ENCODE measurements at places on chromosomes 7 and 10.
A peak's percentile ranks its signal among the peaks of the same experiment; 100 is the strongest.

GRCh38 chr7:42876182-42877068 lies 35.4 kb downstream of the C7orf25 start:
- DNase-seq, result no peak

GRCh38 chr7:26136831-26137230 lies 15.2 kb upstream of the NFE2L3 start:
- no peak for DNase-seq

GRCh38 chr7:48042636-48043035 lies 7.3 kb downstream of the C7orf57 start:
- DNase-seq, result no peak

DNA sequence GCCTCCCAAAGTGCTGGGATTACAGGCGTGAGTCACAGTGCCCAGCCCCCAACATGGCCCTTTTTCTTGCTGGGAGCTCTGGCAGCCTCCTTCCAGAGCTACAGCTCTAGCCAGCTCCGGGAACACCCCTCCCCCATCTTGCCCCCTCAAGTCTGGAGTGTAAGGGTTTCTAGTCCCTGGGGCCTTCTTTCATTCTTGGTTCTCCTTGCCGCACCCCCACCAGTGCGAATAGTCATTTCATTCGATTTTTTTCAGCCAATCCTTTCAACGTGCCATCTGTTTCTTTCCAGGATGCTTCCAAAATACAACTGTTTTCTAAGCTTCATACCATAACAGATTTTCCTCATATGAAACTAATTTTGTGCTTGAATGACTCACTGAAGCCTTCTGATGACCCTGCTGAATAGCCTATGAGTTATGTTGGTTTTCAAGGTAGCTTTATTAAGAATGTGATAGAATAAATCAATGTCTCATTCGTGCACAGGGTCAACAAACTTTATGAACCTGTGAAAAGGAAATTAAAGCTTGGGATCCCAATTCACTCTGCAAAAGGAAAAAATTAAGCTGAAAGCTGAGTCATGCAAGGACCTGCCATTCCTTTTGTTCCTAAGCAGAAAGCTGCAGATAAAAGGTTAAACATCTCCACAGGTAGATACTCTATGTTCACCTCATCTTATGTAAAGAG lies 38.6 kb downstream of the CDC14C start:
- no peak for DNase-seq

DNA sequence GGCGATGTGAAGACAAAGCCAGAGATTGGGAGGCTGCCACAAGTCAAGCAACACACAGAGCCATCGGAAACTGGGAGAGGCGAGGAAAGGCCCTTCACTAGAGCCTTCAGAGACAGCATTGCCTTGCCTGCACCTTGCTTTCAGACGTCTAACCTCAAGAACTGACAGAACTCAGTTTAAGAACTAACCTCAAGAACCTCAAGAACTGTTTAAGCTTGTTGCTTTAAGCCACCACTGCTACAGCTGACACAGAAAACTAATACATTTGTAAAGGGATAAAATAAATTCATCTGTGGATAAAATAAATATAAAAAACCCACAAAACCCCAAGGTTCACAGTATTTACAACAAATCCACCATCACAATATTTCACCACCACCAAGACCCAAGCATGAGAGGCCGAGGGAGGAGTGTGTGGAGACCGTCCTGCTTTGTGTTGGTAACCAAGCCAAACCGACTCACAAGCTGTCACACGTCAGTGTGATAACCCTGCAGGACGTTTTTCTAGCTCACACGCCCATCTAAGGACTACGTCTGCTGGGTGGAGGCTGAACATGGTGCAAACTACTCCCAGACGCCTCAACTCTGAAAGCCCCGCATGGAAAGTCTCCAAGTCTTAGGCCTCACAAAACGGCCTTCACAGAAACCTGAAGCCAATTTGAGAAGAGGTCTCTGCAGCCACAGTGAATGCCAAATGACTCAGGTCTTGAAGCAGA lies 116.8 kb downstream of the ABLIM1 start:
- peak; percentile 51 for DNase-seq
